Vagina (tissue), 2 donors: ENCODE measurements at places on chromosomes 2 and 18.

DNA sequence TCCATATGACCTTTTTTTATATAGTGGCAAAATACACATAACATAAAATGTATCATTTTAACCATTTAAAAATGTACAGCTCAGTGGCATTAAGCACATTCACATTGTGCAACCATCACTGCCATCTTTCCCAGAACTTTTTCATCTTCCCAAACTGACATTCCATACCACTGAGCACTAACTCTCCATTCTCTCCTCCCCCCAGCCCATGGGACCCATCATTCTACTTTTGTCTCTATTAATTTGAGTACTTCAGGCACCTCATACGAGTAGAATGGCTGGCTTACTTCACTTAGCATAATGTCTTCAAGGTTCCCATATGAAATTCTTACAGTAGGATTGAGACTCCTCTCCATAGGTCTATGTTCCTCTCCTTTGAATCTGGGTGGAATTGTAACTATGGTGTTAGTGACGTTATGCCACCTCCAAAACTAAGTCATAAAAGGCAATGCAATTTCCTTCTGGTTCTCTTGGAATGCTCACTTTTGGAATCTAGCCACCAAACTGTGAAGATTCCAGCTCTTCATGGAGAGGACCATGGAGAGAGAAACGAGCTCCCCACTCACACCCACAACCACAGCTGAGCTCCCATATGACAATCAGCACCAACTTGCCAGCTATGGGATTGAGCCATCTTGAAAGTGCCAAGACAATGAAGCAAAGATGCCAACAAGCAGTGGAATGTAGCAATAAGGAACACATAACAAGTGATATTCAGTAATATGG, 9.8 kb upstream of the DNAJC27 start:
- H3K4me1 ChIP-seq: no peaks in the 10 kb centered on the region
- no peak overlapping the region for H3K27ac ChIP-seq
- H3K27me3 ChIP-seq: no peaks in the 10 kb centered on the region
- no peak overlapping the region for H3K4me3 ChIP-seq

GRCh38 chr2:3793249-3793648, 89.9 kb downstream of the DCDC2C start:
- DNase-seq: no peak
- no peaks in the 10 kb centered on the region for H3K4me1 ChIP-seq
- H3K36me3 ChIP-seq: no peaks in the 10 kb centered on the region
- no peak overlapping the region for H3K4me3 ChIP-seq

DNA sequence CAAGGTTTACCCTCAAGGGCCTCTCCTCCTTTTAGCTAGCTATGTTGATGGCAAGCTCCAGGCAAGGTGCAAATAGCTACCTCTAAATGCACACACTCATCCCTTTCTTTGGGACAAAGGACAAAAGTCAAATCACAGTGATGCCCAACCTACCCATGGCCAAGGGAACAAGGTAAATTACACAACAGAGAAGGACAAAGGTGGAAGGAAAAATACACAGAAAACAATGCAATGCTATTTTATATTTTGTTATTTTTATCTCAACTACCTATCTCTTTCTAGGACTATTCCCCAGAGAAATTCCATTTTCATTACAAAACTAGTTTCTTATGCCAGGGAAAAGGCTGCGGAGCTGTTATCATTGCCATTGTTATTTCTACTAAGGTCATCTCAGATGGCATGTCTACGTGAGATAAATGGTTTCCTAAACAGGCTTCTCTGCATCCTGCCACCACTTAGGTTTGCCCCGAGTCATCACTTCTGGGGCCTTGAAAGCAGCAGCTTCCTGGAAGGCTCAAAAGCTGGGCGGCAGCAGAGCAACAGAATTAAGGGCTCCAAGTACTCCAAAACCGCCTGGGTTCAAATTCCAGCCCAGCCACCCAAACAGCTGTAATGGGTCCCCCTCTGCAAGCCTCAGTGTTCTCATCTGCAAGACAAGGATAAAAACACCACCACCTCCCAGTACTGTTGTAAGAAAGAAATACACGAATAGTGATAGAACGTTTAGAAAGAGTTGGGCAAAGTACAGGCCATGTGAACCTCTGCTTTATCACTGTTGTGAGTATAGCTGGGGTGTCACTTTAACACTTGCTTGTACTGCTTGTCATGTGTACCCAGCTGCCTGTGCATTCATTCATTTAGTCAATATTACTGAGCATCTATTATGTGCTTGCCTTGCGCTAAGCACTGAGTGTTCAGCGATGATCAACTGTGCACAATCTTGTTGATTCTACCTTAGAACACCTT, 20.9 kb downstream of the BCL2 start:
- no peaks in the 10 kb centered on the region for H3K36me3 ChIP-seq
- H3K27me3 ChIP-seq: no peaks in the 10 kb centered on the region
- peaks cover 47% of the 10 kb centered on the region for H3K4me1 ChIP-seq

DNA sequence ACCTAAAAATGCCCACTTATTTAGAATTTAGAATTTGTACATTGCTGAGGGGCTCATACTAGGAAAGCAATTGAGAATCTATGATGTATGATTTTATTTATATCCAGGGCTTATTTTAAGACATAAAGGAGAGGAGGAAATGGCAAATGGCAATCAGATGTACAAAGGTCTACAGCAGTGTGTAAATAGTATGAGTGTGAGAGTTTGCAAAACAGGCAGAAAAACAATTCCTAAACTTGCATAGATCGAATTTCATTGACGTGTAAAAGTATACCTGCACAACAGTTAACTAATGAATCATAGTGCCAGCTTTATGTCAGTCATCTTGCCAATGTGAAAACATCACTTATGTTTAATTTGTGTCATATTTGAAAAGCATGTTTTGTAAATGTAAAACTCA, 718.7 kb upstream of the GCFC2 start:
- no peaks in the 10 kb centered on the region for H3K4me1 ChIP-seq
- no peak overlapping the region for H3K27ac ChIP-seq
- H3K4me3 ChIP-seq: no peak overlapping the region
- DNase-seq: no peak
- H3K27me3 ChIP-seq: no peaks in the 10 kb centered on the region

DNA sequence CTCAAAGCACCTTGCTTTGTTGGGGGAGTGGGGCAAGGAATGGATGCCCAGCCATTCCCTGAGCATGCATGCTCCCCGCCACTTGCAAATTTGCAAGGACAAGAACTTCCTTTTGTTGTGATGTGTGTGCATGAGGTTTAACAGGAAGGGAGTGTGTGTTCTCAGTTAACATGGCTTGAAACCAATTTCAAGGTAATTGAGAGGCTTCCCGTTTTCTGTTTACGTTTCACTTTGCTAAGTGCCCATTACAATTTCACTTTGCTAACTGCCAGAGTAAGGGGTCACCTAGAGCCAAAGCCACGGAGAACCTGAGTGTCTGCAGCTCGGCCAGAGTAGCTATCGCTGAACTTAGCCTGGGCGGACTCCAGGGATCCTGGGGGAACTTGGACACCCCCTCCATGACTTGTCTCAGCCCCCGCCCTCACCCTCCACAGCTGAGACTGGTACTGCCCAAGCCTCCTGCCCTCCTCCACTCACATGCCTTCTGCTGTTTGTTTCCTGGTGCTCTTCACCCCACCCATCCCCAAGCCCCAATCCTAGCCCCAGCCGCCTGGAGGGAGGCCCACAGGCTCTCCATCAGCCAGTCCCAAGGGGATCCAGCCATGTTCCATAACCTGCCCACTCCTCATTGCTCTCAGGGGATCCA, 53.6 kb upstream of the LAPTM4A start:
- no peaks in the 10 kb centered on the region for H3K27me3 ChIP-seq
- H3K36me3 ChIP-seq: no peaks in the 10 kb centered on the region
- no peak overlapping the region for H3K4me3 ChIP-seq
- no peaks in the 10 kb centered on the region for H3K4me1 ChIP-seq

DNA sequence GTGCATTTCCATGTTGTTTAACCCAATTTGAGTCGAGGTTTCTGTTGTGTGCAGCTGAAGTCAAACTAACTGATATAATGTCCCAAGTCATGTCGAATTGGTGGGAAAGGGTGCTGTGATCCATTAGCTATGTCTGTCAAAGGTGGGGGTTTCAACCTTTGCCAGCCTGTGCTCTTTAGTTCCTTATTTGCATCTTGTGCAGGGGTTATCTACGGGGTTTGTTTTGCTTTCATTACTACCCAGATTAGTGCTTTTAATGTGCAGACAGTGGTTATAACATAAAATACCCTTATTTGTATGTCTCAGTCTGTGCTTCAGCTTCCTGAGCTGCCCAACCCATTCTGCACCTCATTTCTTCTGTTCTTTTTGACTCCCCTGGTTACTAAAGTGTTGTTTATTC, 271.9 kb upstream of the CXCR4 start:
- DNase-seq: peak; percentile 40
- H3K4me3 ChIP-seq: no peak overlapping the region
- no peaks in the 10 kb centered on the region for H3K27me3 ChIP-seq
- H3K4me1 ChIP-seq: peaks cover 11% of the 10 kb centered on the region

DNA sequence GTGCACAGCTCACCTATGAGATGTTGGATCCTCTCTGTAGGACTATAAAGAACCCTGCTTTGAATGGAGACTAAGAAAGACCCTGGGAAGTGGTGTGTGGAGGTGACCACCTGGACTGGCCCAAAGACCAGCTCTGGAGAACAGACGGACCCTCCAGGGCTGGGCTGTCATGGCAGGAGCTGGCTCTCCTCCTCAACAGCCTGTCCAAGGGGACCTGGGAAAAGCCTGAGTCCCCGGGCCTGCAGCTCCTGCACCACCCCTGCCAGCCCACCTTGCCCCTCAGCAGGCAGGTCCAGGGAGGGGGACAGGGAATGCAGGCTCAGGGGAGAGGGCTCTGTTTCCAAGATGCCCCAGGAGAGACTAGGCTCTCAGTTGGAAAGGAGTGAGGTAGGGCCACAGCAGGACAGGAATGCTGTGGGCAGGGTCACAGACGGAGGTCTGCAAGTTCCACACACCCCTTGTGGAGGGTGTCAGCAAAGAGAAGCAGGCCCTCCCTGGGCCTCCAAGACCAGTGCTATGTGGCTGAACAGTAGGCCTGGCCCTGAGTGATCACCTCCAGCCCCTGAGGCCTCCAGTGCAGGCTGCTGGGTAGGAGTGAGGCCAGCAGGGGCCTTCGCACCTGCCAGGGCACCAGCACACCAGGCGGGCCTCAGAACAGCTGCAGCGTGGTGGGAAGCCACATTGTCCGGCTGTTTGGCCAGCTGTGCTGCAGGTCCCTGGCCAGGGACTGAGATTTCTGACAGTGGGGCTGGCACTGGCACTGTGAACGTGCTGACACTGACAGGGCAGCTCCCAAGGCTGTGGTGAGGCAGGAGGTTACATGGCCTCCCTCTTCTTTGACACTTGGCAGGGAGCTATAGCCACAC, 86.4 kb upstream of the OTOS start:
- H3K4me3 ChIP-seq: no peak overlapping the region
- no peaks in the 10 kb centered on the region for H3K27me3 ChIP-seq
- DNase-seq: no peak
- H3K4me1 ChIP-seq: no peaks in the 10 kb centered on the region

- peaks cover 15% of the 10 kb centered on the region for H3K4me1 ChIP-seq
- H3K27me3 ChIP-seq: no peaks in the 10 kb centered on the region
- peak; percentile 86 for DNase-seq
- peak overlapping the region; percentile 66 for H3K27ac ChIP-seq
Observed at GRCh38 chr2:71614976-71615766, 161.8 kb downstream of the DYSF start.

DNA sequence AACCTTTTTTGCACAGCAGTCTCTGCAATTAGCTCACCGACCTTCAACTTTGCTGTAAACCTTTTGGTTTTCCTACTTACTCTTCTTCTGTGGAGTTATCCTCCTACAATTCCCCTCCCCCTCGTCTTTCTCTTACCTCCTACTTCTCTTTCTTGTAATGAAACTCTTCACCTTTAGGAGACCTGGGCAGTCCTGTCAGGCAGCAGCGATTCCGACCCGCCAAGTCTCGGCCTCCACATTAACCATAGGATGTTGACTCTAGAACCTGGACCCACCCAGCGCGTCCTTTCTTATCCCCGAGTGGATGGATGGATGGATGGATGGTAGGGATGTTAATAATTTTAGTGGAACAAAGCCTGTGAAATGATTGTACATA, 8.3 kb downstream of the TBR1 start:
- H3K27me3 ChIP-seq: peaks cover 36% of the 10 kb centered on the region
- DNase-seq: no peak
- peaks cover 14% of the 10 kb centered on the region for H3K4me1 ChIP-seq
- H3K4me3 ChIP-seq: no peak overlapping the region

DNA sequence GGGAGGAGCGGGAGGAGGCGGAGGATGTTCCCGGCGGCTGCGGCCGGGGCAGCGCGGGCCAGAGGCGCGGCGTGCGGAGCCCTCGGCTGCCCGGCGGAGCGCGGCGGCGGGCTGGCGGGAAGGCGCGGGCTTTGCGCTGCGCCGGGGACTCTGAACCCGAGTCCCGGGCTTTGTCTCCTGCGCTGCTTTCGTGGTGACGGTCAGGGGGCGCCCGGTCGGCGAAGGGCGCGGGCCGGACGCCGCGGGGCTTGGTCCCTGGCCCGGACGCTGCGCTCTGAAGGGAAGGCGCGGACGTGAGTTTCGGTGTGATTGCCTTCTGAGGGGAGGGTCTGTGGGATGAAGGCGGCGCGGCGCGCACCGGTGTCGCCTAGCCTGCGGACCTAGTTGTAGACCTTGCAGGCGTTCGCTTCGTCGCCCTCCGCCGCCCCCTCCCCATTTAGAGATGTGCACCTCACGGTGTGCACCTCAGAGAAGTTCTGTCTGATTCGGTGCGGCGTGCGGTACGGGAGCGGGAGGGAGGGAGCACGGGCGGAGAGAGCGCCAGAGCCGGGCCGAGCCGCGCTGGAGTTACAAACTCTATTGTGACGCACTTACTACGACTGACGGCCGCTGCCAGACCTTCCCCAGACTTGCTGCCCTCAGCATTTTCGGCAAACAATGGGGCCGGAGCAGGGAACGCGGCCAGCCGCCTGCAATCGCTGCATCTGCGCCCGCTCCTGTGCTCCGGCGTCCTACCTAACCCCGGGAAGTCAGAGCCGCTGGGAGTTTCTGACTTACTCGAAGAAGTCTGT, 2.1 kb downstream of the BCL2L11 start:
- peak overlapping the region; percentile 75 for H3K27ac ChIP-seq
- H3K4me3 ChIP-seq: peak overlapping the region; percentile 77
- H3K4me1 ChIP-seq: peaks cover 73% of the 10 kb centered on the region
- H3K27me3 ChIP-seq: no peaks in the 10 kb centered on the region

DNA sequence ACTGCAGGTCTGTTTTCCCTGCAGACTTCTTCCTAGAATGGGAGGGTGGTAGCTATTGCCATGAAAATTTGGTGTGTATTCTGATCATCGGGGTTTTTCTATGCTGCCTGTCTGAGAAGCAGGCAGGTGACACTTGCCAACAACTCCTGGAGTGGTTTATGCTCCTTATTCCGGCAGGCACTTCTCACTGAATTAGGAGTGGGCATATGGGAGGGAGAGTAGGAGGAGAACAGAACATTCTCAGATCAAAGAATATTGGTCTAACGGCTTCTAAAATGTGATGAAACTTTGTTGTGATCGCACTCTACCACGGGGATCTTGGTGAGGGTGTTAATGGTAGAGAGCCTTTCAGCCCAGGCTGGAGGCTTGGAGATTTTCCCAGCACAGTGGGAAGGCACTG, 480.8 kb downstream of the PLCL1 start:
- DNase-seq: no peak
- H3K4me1 ChIP-seq: no peaks in the 10 kb centered on the region
- no peak overlapping the region for H3K27ac ChIP-seq
- no peaks in the 10 kb centered on the region for H3K27me3 ChIP-seq
- H3K36me3 ChIP-seq: no peaks in the 10 kb centered on the region
- H3K4me3 ChIP-seq: no peak overlapping the region

GRCh38 chr18:31247574-31248199, 70.3 kb upstream of the DSG1 start:
- DNase-seq: no peak
- peak overlapping the region; percentile 12 for H3K27ac ChIP-seq
- H3K4me1 ChIP-seq: no peaks in the 10 kb centered on the region
- H3K27me3 ChIP-seq: no peaks in the 10 kb centered on the region

- H3K36me3 ChIP-seq: no peaks in the 10 kb centered on the region
- H3K4me1 ChIP-seq: peaks cover 45% of the 10 kb centered on the region
- H3K27ac ChIP-seq: peak overlapping the region; percentile 71
- DNase-seq: no peak
- no peaks in the 10 kb centered on the region for H3K27me3 ChIP-seq
- H3K4me3 ChIP-seq: no peak overlapping the region
Observed at GRCh38 chr2:55885127-55885943, 38.2 kb downstream of the EFEMP1 start.
